ENCODE measurements at places on chromosomes 11 and 22.

DNA sequence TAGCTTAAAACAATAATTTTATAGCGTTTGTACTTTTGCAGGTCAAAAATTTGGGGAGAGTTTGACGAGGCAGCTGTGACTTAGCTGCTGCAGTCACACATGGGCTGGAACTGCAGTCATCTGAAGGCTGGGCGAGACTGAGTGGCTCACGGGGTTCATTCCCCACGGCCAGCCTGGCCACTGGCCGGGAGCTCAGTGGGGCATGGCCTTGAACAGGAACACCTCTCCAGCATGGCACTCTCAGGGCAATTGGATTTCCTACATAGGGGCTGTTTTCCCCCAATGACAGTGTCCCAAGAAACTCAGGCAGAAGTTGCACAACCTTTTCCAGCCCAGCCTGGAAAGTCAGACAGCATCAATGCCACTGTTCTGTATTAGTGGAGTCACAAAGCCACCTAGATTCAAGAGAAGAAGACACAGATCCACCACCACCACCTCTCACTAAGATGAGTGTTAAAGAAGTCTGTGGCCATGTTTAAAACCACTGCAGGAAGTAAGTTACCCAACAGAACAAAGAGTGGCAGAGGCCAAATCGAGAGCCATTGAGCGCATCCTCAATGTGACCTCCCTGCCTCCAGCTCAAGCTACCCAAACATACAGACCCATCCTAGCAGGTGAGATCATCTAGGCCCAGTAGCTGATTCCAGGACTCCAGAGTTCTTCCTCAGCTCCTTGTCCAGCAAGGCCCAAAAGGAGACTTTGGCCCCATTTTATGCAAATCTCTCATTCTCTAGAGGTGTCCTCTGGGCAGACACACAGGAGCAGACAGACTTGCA lies 618.7 kb upstream of the CADM1 start:
- DNase-seq: no peak

- no peak for DNase-seq
Observed at GRCh38 chr11:78595436-78596130, 20.9 kb upstream of the NARS2 start.

GRCh38 chr11:35146711-35147110 lies 7.7 kb downstream of the CD44 start:
- no peak for DNase-seq

DNA sequence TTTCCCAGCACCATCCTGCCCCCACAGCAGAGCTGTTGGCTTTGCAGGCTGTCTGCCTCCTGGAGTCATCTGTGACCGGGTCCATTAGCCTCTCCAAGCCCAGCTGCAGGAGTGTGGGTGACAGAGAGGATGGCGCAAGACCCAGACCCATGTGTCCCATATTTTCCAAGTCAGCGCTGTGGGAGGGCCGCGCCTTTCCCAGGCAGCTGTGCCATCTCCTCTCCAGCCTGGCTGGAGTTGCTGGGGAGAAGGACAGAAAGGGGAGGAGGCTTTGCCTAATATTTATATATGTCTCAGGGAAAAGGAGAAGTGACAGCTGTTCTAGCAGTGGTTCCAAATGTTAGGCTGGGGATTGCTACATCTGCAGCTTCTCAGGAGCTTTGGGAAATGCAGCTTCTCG lies 15.7 kb downstream of the DTX4 start:
- no peak for DNase-seq

Data from NCI-H1417 treated with DMSO at 0.1 percent for 48 hours (cell line).